Kidney glomerular epithelial cell (primary cell): ENCODE measurements at places on chromosomes 6 and 20.
A peak's percentile ranks its signal among the peaks of the same experiment; 100 is the strongest.

GRCh38 chr6:1840491-1841121, 230.9 kb downstream of the FOXC1 start:
- DNase-seq, result no peak

- DNase-seq, result peak; percentile 48
These were observed 156.8 kb downstream of the DNAH8 start for GRCh38 chr6:38871741-38872568.

DNA sequence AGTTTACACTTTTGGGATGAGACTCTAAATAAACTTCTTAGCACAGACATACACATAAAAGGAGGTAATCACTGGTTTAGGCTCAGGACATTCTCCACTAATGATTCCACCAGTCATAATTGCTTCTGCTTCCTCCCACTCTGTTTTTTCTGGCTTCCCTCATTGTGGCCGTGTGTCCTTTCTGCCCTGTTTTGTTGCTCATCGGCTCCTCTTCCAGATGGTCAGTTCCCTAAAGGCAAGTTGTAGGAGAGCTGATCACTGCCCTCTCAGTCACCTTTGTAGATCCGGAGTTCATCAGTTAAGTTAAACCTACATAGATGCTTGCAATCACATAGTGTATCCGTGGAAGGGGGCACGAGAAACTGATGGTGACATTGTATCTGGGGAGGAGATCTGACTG, 200.5 kb upstream of the ARG1 start:
- no peak for DNase-seq

GRCh38 chr6:24919056-24919892, 16.5 kb downstream of the RIPOR2 start:
- DNase-seq, result no peak

- no peak for DNase-seq
These were observed 25.8 kb downstream of the SAMD5 start for GRCh38 chr6:147534116-147534860.

DNA sequence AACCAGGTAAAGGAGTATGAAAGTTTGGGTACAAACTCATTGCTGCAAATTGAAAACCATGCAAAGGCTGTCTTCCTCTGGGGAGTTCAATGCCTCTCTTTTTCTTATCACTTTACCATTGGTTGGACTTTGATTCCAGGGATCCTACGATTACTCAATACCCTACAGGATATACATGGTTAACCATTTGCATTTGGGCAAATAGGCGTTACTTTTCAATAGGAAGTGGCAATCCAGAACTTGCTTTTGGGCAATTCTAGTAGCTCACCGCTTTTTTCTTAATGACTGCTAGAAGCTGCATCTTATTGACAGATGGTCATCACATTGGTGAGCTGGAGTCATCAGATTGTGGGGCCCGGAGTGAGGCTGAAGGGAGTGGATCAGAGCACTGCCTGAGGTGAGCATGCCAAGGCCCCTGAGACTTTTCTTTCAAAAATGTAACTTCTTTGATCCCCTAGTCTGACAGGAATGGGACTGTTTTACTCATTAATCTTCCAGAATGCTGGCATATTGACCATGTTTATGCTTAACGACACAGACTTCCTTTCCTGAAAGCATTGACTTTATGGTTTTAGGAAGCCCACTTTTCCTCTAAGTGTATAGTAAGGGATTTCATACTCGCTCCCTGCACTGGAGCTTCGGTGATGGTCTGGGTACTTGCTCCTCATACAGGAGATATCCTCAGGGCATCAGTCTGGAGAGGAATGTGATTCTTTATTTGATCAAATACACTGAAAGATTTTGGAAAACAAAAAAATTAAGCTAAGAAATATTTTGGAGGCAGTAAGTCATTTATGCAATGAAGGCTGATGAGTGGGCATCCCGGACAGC, at the start of gene CCR6:
TSS of gene CCR6 (plus strand) at position 270 of the 831 bp plus-strand sequence. CDS start 13,039 bp downstream, outside the sequence.
- no peak for DNase-seq

- no peak for DNase-seq
These were observed 3.8 kb upstream of the ECHDC1 start for GRCh38 chr6:127347178-127347577.

DNA sequence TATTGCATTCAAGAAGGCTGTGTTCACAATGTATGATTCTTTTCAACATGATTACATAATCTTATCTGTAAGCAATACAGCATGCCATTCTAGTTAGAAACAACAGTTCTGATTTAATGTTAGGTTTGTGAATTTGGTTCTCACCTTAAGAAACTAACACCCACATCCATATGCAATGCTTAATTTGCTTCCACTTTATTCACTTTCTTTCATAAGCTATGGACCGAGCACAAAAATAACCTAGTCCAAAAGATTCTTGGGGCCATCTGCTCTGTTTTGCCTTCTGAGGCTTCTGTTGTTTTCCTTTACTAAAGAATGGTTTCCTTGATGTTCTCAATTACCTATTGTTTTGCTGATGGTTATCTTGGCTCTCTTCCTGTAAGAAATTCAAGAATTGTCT, 258.2 kb downstream of the EYS start:
- DNase-seq, result no peak

DNA sequence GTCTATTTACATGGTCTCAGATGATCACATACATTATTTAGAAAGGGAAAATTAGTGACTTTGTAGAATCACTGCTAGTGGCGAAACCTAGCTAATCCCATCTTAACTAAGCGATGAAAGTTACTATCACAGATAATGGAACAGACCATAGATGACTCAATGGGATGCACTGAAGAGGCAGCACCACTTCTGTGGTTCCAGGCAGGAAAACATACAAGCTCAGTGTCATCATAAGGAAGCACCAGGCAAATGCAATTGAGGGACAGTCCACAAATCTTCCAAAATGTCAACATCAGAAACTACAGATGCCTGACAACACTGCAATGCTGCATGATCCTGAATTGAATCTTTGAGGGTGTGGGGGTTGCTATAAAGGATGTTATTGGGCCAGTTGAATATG, 15.9 kb upstream of the SNAI1 start:
- no peak for DNase-seq

DNA sequence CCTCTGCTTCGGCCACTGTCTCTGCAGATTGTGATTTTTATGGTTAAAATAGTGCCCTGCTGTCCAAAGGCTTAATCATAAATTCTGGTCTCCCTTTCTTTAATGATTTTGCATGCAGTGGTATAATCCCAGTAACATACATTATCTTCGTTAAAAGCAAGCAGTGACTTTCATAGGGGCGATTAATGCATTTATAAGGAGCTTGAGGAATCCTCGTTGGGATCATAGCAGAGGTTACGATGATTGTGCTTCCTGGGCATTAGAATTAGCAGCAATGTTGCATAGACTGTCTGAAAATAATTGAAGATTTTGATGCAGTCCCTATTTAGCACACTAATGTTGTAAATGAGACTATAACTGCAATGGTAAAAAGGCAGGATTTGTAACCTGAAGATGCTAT, 181.3 kb downstream of the PRL start:
- no peak for DNase-seq

GRCh38 chr6:109801794-109802193, 110.7 kb downstream of the FIG4 start:
- DNase-seq, result no peak

DNA sequence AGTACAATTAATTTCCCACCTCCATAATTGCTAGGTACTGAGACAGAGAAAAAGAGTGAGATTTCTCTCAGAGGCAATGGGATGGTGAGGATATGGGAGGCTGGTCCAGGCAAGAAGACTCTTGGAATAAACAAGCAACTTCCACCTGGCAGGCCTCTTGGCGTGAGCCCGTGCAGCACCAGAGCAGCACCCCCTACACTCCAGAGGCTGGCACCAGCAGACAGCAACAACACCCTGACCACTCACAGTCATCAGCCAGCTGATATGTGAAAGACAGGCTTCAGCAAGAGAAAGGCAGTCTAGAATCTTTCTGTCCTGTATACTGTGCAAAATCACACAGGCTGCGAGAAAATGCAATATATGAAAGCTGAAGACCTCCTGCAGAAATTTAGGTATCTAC, 59.7 kb downstream of the KIF13A start:
- no peak for DNase-seq

GRCh38 chr20:49477200-49477599, 5.3 kb downstream of the KCNB1 start:
- no peak for DNase-seq

- no peak for DNase-seq
These were observed 94.4 kb upstream of the ZNFX1 start for GRCh38 chr20:49372095-49372734.

DNA sequence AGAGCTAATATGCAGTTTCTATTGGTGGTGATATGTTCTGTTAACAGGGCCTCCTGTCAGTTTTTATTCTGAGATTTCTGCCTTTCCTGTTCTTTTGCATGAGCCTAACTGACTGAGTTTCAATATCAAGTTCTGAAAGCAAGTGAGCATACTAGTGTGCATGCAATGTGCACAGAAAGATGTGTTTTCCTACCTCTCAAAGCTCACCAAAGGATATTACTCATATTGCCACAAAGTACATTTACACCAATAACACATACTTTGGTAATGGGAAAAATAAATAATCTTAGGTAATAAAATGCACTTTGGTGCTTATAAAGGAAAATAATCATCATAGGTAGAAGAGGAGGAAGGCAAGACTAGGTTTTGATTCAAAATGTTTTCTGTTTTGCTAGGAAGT, 195.0 kb downstream of the KHDC1L start:
- DNase-seq, result no peak
